ENCODE measurements at places on chromosomes 11 and 22.

DNA sequence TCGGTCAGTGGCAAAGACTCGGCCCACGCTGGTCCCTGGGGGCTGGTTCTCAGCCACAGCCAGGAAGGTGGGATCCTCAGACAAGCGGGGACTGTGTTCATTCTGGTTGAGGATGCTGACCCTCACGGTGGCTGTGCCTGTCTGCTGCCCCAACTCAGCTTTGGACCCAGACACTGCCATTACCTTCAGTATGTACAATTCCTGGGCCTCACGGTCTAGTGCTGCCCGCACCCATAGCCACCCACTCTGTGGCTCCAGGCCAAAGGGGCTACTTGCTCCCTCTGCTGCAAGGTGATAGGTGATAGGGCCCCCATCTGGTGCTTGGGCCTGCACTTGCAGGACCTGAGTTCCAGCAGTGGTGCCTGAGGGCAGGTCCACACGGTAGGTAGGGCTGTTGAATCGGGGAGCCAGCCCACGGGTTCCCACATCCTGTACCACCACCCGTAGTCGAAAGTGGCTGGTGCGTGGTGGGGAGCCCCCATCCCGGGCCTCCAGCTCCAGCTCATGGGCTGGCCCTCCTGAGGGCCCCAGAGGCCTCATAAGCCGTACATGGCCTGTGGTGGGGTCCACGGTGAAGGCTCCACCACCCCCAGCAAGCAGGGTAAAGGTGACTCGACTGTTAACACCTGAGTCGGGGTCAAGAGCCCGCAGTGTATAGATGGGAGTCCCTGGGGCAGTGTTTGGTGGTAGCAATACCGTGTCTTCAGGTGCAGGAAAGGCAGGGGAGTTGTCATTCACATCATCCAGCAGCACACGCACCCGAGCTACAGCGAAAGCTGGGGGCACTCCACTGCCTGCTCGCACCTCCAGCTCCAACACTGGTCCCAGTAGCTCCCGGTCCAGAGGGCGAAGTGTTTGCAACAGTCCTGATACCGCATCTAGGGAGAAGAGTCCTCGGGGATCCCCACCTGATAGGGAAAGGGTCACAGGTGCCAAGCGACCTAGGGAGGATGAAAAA lies 13.2 kb upstream of the TPP1 start:
- DNase-seq = no peak

DNA sequence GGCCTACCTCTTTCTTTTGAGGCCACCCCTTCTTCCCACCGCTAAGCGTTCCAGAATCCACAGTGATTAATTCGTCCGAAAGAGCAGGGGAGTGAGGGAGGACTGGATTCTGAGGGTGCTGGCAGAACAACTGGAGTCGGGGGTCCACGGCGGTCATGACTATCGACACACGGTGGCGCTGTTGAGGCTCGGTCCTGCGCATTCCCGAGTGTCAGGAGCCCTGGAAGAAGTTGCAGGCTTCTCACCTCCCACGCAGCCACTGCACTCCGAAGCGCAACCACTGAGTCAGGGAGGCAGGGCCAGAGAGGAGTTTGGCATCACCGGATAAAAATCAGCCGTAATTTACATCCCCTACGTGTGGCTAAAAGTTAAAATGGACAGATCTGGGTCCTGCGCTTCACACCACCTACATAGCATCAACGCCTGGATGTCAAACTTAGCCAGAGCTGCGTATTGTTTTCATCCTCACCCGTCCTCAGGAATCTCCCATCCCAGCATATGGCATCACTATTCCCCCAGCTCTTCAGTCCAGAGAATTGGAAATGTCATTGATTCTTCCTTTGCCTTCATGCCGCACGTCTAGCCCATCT lies 10.7 kb upstream of the CTSF start:
- peak; percentile 68 for DNase-seq

- no peak for DNase-seq
Observed at GRCh38 chr22:44003405-44004103, 20.5 kb upstream of the PARVB start.

DNA sequence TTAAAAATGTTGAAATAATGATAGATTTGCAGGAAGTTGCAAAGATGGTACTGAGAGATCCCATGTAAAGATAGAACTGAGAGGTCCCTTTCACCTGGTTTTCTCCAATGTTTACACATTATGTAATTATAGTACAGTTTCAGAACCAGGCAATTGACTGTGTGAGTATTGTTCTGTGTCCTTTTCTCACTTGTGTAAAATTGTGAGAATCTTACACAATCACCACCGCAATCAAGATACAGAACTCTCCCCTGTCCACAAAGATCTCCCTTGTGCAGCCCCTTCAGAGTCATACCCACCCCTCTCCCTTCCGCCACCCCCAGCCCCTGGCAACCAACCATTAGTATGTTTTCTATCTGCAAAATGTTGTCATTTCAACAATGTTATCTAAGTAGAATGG lies 119.8 kb upstream of the NAV2 start:
- DNase-seq = no peak

DNA sequence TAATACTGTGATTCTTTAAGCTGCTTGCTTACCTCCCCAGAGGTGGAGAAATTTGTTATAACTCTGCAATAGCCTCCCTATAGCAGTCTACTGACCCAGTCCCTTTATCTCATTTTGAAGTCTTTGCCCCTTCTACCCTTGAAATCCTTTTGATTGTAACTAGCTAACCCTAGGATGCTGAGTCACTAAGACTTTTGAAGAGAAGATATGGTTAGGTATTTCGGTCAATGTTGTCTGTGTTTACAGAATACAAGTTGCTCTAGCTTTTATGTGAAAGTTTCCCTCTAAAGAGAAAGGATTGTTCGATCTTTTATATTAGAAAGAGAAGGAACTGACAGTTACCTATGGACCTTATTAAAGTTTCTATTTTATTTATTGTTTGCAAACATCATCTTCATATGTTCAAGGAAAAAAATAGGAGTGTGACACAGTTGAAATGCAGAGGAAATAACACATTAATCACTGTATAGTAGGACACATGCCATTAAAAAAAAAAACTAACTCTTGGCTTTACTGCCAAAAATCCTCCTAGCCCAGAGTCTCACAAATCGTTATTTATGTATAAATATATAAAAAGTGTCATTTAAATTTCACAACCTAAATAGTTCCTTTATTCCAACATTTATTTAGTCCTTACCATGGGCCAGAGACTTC lies 3.1 kb downstream of the HYLS1 start:
- no peak for DNase-seq

DNA sequence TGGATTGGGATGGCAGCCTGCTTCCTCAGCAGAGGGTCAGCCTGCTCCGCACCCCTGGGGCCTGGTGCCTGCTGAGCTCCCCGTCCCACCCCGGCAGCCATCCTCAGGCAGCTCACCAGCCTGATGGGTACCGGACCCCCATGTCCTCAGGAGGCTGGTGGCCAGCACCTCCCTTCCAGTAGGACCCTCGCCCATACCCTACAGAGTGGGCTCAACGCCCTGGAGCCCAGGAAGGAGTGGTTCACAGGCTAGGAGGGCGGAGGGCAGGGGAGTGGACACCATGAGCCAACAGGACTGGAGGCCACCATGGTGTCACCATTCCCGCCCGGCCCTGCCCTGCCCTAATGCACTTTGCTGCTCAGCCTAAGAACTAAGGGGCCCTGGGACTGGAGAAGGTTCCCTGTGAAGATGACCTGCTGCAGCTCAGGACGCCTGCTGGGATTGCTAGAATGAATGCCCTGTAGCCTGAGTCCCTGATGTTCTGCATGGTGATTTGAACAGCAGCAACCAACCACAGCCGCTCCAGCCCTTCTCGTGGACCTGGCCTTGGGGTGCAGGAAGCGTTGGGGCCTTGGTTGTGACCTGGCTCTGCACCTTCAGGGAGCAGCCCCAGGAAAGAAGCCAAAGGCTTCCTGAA lies 1080.8 kb downstream of the BRD1 start:
- no peak for DNase-seq

GRCh38 chr22:33812360-33812977 lies 107.8 kb downstream of the LARGE1 start:
- no peak for DNase-seq

DNA sequence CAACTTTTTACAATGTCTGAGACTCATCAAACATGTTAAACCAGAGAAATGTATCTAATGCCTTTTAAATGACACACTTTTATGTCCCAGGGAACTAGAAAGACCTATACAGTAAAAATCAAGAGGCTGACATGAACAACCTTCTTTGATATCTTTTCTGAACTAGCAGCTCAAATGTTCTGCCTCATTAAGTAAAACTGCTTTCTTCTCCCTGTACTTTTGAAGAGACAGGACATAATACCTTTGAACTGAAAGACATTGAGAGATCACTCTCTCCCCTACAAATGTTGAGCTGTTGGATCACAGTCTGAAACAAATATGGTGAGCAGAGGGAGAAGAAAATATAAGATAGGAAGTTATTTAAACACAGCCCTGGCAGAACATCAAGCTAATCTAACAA lies 123.0 kb downstream of the FAM181B start:
- no peak for DNase-seq

- no peak for DNase-seq
Observed at GRCh38 chr11:28232649-28233048, 124.5 kb downstream of the METTL15 start.

DNA sequence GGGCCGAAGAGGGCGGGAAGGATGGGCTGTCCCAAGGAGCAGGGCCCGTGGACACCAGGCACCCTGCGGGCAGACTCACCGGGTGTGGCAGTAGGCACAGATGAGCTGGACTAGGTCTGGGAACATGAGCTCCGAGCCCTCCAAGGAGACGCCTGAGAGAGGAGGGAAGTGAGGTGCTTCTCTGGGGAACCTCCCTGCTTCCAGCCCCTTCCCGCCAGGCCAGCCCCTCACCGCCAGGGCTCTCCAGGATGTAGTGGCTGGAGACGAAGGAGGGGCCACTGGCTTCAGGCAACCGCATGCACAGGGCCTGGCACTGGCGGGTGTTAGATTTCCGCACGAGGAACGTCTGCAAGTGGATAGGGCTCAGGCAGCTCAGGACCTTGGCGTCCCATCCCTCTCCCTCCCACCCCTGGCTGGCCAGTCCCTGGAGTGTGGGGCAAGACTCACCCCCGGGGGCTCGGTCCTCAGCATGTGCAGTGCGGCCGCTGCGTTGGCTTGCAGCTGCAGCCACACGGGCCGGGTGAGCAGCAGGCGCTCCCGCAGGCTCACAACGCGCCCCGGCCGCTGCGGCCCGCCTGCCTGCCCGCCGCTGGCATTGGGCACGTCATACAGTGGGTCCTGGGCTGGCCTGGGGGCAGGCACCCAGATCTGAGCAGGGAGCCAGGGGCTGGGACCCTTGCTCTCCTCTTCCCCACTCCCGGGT lies 552 bp downstream of the RIN1 start:
- no peak for DNase-seq

GRCh38 chr11:4699697-4700435 lies 2.2 kb upstream of the OR51E2 start:
- no peak for DNase-seq

- DNase-seq = no peak
Observed at GRCh38 chr11:12109591-12110196, 696 bp upstream of the MICAL2 start.

GRCh38 chr11:84714316-84714780 lies 912.8 kb downstream of the DLG2 start:
- DNase-seq = no peak

DNA sequence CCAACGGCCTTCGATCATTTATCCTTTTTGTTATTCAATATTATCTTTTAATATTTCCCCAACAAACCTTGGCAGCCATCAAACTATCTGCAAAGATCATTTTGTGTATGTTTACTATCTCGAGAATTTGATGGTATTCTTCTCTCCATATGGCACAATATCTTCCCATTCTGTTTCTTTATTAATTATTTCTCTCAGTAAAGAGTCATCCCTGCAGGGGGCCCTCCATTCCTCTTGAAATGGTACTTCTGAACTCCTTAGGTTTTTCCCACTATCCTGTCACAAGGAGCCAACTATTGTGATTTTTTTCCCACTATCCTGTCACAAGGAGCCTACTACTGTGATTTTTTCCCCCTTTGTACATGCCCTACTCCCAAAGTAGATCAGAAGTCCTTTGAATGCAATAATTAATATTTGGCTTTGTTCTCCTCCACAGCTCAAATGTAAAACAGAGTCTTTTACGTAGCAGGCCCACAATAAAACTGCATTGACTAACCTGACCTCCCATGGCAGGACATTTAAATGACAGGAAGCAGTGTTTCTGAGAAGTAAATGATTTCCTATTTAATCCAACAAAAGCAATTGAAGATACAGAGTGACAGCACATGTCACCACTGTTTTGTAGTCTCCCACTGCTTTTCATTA lies 43.3 kb downstream of the PDGFD start:
- no peak for DNase-seq

DNA sequence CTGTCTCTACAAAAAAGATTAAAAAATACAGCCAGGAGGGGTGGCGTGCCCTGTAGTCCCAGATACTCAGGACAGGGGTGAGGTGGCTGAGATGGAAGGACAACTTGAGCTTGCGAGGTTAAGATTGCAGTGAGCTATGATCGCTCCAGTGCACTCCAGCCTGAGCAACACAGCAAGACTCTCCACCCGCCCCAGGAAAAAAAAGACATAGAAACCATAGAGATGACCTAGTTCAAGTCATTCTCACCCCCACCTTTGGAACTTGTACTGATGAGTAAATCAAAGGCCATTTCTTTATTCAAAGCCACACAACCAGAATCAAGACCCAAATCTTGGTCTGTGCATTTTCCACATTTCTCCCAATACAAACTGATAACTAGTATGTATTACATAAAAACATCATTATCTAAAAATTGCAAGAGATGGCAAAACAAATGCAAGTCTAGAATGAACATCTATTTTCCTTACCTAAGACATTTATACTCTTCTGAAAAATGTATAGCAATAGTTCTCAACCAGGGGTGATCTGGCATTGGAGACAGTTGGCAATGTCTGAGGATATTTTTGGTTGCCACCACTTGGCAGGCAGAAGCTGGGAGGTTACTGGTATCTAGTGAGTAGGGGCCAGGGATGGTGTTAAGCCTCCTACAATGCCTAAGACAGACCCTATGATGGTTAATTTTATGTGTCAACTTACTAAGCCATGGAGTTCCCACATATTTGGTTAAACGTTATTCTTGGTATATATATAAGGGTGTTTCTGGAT lies 34.6 kb downstream of the LGR4 start:
- DNase-seq = no peak

GRCh38 chr11:20450829-20451228 lies 63.3 kb downstream of the PRMT3 start:
- no peak for DNase-seq

DNA sequence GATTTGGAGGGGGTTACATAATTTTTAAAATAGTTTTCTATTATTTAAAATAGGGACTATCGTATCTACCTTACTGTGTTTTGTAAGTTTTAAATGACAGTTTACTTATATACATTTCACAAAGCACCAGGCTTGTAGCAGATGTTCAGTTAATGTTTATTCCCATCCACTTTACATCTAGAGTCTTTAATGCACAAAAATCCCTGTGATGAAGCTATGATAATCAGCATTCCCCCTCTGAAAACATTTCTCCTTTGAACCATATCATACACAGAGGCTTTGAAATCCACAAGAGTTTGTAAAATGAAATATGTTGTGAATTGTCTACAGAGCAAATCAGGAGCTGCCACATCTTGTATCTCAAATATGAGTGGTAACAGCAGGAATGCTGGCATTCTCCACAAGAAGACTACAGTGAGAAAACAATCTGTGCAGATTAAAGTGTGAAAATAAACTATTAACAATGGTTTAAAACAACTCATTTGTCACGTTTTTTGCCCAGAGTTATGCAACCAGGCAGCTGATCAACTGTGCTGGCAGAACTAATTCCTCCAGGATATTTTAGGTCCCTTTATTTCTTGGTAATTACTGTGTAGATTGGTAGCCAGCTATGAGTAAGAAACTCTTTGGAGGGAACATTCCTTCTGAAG lies 699.1 kb upstream of the ARHGAP42 start:
- no peak for DNase-seq

GRCh38 chr11:1398528-1399235 lies 8.9 kb downstream of the BRSK2 start:
- DNase-seq = no peak

- DNase-seq = no peak
Observed at GRCh38 chr11:77747381-77747969, 73.0 kb downstream of the RSF1 start.
